ENCODE measurements at places on chromosomes 7 and 10.

DNA sequence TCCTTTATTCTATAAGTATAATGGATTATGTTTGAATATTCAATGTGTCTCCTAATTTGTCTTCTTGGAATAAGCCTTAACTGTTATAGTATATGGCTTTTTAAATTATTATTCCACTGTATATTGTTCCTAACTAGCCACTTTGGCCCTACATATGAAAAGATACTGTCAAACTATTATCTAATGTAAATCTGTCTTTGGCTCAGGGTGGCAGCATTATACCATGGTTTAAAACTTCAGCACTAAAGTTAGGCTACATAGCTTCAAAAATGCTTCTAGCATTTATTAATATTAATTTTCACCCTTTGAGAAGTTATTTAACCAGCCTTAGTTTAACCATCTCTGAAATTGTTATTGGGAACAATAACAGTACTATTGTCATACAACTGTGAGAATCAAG, 543.1 kb upstream of the MBL2 start:
- no peaks in the 10 kb centered on the region for H3K27me3 ChIP-seq
- H3K4me3 ChIP-seq: no peak overlapping the region
- peaks cover 19% of the 10 kb centered on the region for H3K4me1 ChIP-seq

DNA sequence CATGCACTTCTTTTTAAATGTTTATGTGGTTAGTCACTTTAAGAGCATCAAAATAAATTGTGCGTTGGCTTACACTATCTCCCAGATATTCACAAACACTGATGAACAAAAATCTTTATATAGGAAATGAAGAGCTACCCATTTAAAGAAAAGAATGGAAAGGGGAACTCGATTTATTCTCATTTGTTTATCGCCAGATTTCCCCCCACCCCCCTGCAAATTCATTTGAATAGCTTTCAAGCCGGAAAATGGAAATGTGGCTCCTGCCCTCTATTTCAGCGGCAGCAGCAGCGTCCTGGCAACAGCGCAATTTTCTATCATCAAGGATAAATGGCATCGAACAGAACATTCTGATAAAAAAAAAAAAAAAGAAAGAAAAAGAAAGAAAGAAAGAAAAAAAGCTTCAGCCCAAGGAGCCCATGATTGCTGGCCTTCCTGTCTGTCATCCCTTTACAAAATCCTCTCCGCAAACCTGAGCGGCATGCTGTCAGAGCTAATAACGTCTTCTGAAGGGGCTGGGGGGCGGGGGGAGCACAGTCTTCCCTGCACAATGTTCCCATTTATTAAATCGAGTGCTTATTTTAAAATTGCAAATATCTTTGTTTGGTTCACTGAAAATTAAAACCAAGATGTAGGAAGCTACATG, 13.7 kb upstream of the DLX6 start:
- no peak overlapping the region for H3K4me3 ChIP-seq
- peaks cover 5% of the 10 kb centered on the region for H3K4me1 ChIP-seq
- peaks cover 6% of the 10 kb centered on the region for H3K36me3 ChIP-seq

DNA sequence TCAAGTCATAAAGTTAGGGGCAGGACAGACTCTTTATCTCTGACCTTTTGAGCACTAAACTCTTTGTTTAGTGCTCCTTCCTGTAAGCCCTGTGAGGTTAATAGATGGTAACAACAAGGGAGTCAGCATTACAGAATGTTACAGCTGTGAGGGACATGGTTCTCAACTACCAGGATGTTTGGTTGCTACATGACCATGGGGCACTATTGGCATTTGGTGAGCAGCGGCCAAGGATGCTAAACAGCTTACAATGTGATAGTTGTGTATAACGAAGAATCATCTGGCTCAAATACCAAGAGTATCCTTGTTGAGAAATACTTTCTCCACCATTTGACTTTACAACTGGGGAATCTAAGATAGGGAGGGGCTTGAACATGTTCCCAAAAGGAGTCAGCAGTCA, 35.4 kb upstream of the HPS1 start:
- no peak overlapping the region for H3K27ac ChIP-seq
- H3K36me3 ChIP-seq: no peaks in the 10 kb centered on the region

GRCh38 chr10:44962870-44963738, 3.5 kb downstream of the RASSF4 start:
- H3K27ac ChIP-seq: peak overlapping the region; percentile 94
- no peak for DNase-seq
- H3K4me3 ChIP-seq: peak overlapping the region; percentile 36
- H3K36me3 ChIP-seq: no peaks in the 10 kb centered on the region
- no peaks in the 10 kb centered on the region for H3K27me3 ChIP-seq
- H3K4me1 ChIP-seq: peaks cover 93% of the 10 kb centered on the region

DNA sequence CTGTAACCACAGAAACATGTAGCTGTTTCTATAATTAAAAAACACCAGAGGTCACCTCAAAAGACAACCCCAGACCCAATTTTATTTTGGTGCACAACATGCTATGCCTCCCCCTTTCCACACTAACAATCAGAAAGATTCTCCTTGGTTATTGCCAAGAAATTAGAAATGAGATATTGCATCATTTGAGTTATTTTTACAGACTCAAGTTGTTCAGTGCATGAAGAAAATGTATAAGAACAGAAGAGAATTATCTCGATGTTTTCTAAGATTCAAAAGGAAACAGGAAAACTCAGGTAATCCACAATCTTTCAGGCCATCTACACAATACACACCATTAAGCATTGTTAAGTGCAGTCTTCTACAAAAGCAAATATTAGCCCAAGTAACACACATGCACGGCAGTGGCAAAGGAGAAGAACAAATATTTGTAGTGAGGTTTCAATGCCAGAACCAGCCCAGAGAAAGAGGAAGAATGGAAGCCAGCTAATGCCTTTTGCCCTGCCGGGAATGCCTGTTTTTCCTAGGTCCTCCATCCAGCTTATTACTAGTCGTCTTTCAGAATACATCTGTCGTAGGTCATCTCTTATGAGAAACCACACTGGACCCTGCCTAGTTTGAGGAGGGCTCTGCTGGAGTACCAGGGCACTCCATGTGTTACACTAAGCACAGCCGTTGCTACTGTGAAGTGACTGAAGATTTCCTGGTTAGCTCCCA, 67.6 kb upstream of the C1GALT1 start:
- no peak overlapping the region for H3K27ac ChIP-seq
- no peaks in the 10 kb centered on the region for H3K36me3 ChIP-seq
- H3K4me3 ChIP-seq: no peak overlapping the region

GRCh38 chr7:130845581-130846085, 111.6 kb upstream of the KLF14 start:
- H3K4me3 ChIP-seq: no peak overlapping the region
- DNase-seq: no peak
- H3K27ac ChIP-seq: no peak overlapping the region
- H3K36me3 ChIP-seq: no peaks in the 10 kb centered on the region
- H3K27me3 ChIP-seq: no peaks in the 10 kb centered on the region

GRCh38 chr10:59885430-59886134, 20.8 kb downstream of the CCDC6 start:
- peaks cover 25% of the 10 kb centered on the region for H3K4me1 ChIP-seq
- H3K27ac ChIP-seq: no peak overlapping the region
- no peaks in the 10 kb centered on the region for H3K27me3 ChIP-seq
- no peak overlapping the region for H3K4me3 ChIP-seq
- peaks cover 3% of the 10 kb centered on the region for H3K36me3 ChIP-seq
- no peak for DNase-seq

GRCh38 chr10:12954866-12955265, 46.6 kb downstream of the CCDC3 start:
- no peak overlapping the region for H3K27ac ChIP-seq
- H3K27me3 ChIP-seq: no peaks in the 10 kb centered on the region
- H3K36me3 ChIP-seq: peaks cover 12% of the 10 kb centered on the region
- no peak overlapping the region for H3K4me3 ChIP-seq
- H3K4me1 ChIP-seq: peaks cover 11% of the 10 kb centered on the region

- no peaks in the 10 kb centered on the region for H3K27me3 ChIP-seq
- H3K4me3 ChIP-seq: no peak overlapping the region
- H3K36me3 ChIP-seq: no peaks in the 10 kb centered on the region
- no peak for DNase-seq
- no peaks in the 10 kb centered on the region for H3K4me1 ChIP-seq
These were observed 136.3 kb downstream of the DPY19L1 start for GRCh38 chr7:34900891-34901513.

DNA sequence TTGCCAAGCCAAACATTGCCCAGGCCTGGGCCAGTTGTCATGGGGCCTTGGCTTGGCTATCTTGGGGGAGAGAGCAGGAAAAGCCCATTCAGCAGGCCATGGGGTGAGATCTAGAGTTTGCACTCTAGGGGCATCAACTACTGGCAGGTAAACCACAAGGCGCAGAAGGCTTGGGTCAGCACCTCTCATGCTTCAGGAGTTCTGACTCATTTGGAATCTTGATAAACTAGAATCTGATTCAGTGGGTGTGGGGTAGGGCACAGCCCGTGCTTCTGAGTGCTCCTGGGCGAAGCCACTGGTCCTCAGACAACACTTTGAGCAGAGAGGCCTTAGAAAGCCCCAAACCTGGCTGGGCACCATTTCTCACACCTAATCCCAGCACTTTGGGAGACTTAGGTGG, 81.1 kb downstream of the RGS10 start:
- no peak overlapping the region for H3K27ac ChIP-seq
- peaks cover 9% of the 10 kb centered on the region for H3K36me3 ChIP-seq
- DNase-seq: no peak
- no peak overlapping the region for H3K4me3 ChIP-seq

- no peaks in the 10 kb centered on the region for H3K27me3 ChIP-seq
- H3K4me1 ChIP-seq: no peaks in the 10 kb centered on the region
- H3K27ac ChIP-seq: no peak overlapping the region
- DNase-seq: no peak
These were observed 359.1 kb upstream of the GALNT17 start for GRCh38 chr7:70772891-70773290.

DNA sequence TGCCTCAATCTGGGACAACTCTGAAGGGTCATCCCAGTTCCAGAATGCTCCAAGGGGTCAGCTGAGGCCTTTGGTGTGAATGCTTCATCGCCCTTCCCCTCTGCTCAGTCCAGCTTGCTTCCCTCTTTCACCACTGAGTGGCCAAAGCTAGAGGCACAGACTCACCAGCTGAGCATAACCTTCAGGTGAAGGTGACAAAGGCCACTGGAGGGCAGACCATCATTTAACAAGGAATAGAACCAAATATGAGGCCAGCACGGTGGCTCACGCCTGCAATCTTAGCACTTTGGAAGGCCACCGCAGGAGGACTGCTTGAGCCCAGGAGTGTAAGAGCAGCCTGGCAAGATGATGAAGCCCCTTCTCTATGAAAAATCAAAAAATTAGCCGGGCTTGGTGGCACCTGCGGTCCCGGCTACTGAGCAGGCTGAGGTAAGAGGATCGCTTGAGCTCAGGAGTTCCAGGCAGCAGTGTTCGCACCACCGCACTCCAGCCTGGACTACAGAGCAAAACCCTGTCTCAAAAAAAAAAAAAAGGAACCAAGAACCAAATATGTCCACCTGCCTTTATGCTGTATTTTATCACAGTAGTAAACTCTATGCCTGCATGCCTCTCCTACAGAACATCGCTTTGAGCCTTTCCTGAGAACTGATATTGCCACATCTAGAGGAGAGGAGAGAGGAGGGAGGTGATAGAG, 13.4 kb downstream of the PRKAG2 start:
- no peaks in the 10 kb centered on the region for H3K36me3 ChIP-seq
- H3K4me1 ChIP-seq: no peaks in the 10 kb centered on the region
- peaks cover 10% of the 10 kb centered on the region for H3K27me3 ChIP-seq
- no peak overlapping the region for H3K4me3 ChIP-seq
- H3K27ac ChIP-seq: no peak overlapping the region
- DNase-seq: no peak

- H3K27me3 ChIP-seq: no peaks in the 10 kb centered on the region
- peaks cover 2% of the 10 kb centered on the region for H3K36me3 ChIP-seq
- peaks cover 5% of the 10 kb centered on the region for H3K4me1 ChIP-seq
- H3K4me3 ChIP-seq: no peak overlapping the region
These were observed 1.3 kb downstream of the BHLHA15 start for GRCh38 chr7:98212532-98213041.

DNA sequence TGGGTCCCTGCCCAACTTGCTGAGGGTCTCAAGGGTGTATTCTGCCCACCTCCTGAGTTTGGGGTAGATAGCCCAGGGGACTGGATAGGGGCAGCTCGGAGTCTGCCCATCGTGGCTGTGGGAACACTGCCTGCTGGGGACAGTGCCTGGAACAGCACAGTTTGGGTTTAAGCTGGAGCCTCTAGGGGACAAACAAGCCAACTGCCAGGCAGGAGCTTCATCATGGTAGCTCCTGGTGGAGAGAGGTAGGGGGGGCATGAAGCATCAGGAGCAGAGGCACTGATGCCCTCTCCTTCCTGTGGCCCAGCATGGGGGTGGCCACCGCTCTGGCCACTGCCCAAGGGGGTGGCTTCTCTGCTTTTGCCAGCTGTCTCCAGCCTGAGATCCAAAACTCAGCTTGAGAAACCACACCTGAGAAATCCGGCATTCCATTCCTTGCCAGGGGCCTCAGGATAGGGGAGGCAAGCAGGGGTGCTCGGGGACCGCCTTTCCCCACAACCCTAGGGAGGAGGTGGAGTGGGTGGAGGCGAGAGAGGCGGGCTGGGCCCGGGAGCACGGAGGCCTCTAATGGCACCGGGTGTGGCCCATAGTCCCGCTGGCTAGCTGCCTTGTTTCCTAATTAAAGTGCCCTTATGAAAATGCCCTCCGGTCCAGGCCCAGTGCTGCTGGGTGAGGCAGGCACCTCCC, 47.6 kb downstream of the UNC5B start:
- H3K27me3 ChIP-seq: no peaks in the 10 kb centered on the region
- peak overlapping the region; percentile 88 for H3K27ac ChIP-seq
- no peak for DNase-seq
- H3K36me3 ChIP-seq: no peaks in the 10 kb centered on the region

DNA sequence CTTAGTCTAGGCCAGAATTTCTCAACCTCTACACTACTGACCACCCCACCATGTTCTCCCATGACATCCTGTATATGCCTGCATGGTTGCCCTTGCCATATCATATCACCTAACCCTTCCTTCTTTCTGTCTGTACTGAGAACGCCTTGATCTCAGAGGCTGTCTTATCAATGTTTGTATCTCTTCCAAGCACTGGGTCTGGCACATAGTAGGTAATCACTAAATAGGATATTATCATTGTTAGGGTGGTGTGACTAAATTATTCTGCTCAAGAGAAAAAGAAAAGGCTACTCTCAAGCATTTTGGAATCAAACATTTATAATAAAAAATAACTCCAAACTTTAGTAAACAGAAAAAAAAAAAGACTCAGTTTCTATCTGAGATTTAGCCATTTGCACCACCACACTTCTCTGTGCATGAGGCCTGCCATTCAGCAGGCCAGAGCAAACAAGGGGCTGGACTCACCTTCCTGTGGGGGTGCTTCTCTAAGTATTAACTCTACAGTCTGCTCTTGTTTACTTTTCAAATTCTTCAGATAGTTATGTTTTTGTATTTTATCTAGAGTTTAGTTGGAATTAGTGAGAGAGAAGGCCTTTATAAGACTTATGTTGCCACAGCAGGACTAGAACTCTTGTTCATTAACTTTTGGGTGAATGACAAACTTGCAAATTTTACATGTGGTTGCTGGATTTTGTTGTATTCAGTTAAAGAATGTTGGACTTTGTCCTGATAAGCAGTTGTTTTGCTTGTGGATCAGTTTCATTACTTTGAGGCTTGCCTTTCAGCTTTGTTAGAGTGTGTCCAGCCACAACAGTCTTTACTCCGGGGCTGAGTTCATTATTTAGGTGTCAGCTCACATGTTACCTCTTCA, 5.4 kb downstream of the AGBL3 start:
- no peaks in the 10 kb centered on the region for H3K27me3 ChIP-seq
- H3K36me3 ChIP-seq: peaks cover 2% of the 10 kb centered on the region
- H3K4me3 ChIP-seq: no peak overlapping the region
- peak overlapping the region; percentile 43 for H3K27ac ChIP-seq
- peaks cover 46% of the 10 kb centered on the region for H3K4me1 ChIP-seq
- no peak for DNase-seq
